ACHN (cell line): ENCODE measurements at places on chromosomes 4 and X.

GRCh38 chr4:87543835-87544461 lies 14.8 kb upstream of the SPARCL1 start:
- DNase-seq: peak; percentile 45

- no peak for DNase-seq
Measured at GRCh38 chr4:167955006-167955405, 137.3 kb upstream of the ANXA10 start.

DNA sequence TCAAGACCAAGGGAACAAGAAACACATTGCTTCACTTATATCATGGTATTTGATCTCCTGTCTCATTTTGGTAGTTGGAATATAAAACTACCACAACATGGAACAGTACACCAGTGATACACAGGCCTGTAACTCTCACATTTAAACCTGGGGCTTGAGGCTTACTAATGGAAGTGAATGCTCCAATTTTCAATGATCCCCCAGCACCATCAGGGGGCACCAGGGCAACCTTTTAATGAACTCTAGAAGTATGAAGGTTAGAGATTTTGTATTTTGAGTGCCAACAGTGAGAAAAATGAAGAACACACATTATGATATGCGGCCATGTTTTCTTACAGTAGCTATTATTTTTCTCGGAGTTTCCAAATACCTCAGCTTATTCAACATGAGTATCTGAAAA lies 50.7 kb downstream of the C4orf33 start:
- peak; percentile 1 for DNase-seq

- DNase-seq: no peak
Measured at GRCh38 chrX:40066700-40067099, 31.1 kb downstream of the BCOR start.

DNA sequence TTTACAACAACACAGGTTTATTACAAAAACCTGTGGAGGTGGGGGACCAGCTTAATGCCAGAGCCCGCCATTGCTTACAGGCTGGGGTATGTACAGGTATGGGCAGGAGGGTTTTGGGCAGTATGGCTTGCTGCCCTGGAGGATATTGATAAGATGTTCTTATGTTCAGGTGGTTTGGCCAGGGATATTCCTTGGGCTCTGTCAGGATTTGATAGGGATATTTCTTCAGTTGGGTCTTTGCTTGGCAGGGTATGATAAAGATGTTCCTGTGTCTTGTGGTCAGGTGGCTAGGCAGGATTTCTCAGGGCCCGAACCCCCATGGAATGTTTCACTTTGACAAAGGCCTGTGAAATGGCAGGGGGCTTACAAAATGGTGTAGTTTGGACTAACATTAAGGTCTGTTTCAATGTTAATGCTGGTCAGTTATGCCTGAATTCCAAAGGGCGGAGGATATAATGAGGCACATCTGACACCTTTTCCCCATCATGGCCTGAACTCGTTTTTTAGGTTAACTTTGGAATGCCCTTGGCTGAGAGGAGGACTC lies 3.1 kb downstream of the MGST2 start:
- DNase-seq: no peak

DNA sequence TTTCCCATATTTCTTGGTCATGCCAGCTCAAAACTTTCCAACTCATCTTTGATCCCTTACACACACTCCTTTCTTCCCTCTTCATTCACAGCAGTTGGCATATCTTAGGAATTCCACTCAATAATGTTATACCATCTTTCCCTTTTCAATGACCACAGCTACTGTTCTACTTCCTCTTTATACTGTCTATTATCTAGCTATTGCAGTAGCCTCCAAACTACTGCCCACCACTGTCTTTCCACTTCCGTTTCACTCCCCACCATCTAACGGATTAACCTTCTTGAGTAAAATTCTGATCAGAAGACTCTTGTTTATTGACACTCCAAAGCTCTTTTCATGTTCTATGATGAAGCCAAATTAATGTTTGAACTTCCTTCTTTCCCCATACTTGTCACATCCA lies 55.8 kb downstream of the ADAMTS3 start:
- no peak for DNase-seq

GRCh38 chrX:24184018-24184417 lies 34.5 kb downstream of the ZFX start:
- no peak for DNase-seq

- DNase-seq: no peak
Measured at GRCh38 chr4:42778349-42778748, 114.2 kb upstream of the GRXCR1 start.

DNA sequence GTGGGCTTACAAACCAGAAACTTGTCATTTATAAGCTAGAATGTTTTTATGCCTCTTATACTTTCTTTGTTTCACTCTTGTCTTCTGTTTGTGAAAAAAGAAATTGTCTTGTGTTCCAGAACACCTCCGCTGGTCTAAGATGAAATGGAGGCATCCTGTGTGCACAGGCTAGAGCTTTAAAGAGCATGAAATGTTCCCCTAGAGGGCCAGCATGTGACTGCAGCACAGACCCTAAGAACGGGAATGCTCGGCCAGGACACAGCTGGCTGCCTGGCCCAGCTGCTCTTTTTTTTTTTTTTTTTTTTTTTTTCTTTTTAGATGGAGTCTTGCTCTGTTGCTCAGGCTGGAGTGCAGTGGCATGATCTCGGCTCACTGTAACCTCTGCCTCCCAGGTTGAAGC lies 33.6 kb downstream of the SETD7 start:
- DNase-seq: no peak

GRCh38 chrX:41858161-41858775 lies 65.1 kb downstream of the CASK start:
- no peak for DNase-seq

DNA sequence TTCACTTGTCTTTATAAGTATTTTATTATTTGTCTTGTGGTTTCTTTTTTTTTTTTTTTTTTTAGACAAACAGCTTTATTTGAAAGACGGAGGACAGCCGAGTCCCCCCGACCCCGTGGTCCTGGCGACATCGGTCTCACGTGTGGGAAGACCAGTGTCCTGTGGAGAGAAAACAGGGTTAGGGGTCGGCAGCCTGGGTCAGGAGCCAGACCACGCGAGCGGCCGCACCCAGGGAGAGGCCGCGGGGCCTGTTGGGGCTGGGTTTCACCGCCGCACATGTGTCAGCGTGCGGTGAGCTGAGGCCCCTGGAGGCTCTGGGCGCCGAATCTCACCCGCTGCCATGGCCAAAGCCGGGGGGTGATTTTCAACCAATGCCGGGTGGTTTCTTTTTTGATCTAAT lies 17.8 kb upstream of the RAB33B start:
- DNase-seq: no peak

- no peak for DNase-seq
Measured at GRCh38 chr4:54585321-54586000, 72.3 kb upstream of the KIT start.

GRCh38 chr4:141246243-141246642 lies 25.5 kb downstream of the ZNF330 start:
- peak; percentile 59 for DNase-seq

DNA sequence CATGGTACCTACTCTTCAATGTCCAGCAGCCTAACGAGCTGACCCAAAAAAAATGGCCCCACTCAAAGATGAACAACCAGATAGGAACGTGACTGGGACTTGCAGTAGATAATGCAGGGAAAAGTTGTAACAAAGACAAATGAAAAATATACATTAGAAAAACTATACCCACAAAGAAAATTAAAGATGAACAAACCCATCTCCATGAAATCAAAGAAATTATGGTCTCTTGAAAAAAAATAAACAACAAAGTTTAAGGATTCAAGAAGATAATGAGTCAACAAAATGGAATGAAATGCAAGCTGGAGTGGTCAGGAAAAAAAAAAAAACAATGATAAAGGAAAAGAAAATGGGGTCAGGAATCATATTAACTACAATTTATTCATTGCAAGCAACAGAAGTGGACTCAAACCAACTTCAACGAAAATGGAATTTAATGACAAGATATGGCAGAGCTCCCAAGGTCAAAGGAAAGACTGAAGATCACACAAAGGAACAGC lies 309.8 kb upstream of the GALNT7 start:
- no peak for DNase-seq

DNA sequence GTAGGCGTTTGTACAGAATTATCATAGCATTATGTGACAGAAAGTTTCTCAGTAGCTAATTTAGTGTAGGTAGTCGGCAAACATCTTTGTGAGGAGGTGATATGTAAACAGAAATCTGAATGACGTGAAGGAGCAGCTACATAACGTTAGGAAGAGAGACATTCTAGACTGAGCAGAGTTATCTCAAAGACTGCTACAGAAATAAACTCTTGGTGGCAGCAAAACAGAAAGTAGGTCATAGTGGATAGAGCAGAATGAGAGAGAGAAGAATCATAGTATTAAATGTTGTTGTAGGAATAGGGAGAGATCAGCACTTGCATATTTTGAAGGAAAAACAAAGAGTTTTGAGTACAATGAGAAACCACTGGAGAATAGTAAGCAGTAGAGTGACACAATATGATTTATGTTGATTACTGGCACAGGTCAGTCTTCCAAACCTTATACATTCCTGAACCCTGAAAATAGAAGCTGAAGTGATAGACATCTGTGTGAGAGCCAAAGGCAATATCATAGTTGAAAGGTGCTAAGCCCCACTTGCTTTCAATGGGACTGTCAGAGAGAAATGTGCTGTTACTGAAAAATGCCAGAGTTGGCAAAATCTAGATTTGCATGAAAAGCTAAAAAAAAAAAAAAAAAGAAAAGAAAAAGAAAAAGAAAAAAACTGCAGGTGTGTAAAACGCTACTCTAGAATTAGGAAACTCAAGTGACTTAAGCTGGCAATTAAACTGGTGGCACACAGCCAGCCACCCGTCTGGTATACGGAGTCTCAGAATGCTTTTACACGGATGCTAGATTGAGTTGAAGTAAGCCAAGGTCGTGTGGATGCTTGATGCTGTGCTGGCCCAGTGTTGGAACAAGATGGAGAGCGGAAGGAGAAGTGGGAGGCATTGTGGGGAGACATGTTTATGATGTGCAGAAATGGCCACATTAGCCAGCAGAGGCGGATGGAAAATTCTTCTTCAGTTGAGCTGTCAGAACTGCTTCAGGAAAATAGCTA lies 750.2 kb upstream of the HS3ST1 start:
- DNase-seq: no peak

DNA sequence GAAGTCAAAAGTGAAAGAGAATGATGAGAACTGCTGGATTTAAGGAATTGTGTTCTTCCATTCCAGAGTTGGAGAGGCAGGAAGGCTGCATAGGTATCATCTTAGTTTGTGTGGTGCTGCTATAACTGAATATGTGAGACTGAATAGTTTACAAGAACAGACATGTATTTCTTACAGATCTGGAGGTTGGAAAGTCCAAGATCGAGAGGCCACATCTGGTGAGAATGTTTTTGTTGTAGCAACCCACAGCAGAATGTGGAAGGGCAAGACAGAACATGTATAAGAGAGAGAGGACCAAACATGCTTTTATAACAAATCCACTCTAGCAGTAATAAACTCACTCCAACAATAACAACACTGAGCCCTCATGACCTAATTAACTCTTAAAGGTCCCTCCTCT lies 408.6 kb downstream of the FAM47B start:
- no peak for DNase-seq

DNA sequence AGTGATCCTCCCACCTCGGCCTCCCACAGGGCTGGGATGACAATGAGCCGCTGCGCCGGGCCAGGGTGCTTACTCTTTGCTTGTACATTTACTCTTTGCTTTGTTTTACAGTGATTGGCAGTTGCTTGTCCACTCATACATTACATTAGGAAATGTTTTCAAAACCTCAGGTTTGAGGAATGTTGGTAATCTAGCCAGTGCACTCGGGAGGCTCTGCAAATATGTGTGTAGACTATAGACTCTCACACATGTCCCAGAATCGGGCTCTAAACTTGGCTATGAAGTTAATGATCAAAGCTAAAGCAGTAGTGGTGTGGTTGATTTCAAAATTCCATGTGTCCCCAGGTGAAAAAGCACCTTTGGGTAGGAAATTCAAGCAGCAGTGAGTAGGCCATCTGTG lies 20.5 kb downstream of the TRMT44 start:
- no peak for DNase-seq

DNA sequence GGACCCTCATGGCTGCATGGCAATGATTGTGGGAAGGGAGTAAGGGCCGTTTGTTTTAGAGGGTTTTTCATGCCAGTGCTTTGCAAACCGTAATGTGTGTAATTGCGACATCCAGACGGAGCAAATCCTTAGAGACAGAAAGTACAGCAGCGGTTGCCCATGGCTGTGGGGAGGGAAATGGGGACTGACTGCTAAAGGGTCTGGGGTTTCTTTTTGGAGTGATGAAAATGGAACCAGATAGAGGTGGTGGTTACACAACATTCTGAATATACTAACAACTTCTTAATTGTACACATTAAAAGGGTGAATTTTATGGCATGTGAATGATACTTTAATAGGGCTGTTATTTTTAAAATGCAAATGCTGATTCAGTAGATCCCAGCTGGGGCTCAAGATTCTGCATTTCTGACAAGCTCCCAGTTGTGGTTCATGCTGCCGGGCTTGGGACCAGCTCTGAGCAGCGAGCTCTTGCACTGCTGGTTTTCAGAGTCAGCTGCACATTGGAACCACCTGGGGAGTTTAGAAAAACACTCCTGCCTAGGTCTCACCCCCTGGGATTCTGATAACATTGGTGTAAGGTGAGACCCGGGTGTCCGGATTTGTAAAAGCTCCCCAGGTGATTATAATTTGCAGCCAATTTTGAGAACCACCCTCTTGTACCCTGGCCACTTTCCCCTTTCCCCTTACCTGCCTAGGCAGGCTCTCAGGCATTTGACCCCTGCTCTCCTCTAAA lies 47.7 kb downstream of the PRPS1 start:
- no peak for DNase-seq

- no peak for DNase-seq
Measured at GRCh38 chr4:5379895-5380294, 328.5 kb downstream of the EVC2 start.

- DNase-seq: peak; percentile 29
Measured at GRCh38 chrX:35380808-35381700, 417.1 kb upstream of the MAGEB16 start.

GRCh38 chr4:129623233-129623875 lies 527.4 kb downstream of the C4orf33 start:
- DNase-seq: no peak

GRCh38 chrX:116009861-116010710 lies 160.5 kb upstream of the AGTR2 start:
- DNase-seq: no peak

DNA sequence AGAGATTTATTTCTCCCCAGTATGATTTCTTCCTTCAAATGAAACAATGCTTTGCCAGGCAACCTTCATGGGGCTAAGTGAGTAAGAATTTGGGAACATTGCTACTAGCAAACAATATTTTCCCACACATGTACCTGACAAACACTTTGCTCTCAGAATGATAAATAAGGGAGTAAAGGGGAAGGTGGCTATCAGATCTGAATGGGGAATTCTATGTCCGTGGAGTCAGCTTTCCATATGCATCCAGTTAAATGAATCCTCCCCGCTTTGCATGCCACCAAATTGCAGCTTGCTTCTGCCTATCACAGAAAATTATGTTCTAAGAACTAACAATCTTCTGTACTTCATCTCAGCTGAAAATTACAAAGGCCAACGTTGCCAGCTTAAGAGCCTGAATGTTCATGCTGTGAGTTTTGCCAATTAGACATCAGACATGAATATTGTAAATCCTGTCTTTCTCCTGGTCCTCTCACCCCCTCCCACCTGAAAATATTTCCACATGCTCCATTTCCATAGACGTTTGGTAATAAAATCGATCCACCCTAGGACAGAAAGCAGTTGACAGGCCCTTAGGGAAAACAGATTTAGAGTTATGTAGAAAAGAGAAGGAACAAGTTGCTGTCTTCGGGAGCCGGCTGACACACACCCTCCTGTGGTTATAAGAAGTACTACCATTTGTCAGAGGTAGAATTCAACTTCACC lies 6.3 kb downstream of the MEPE start:
- peak; percentile 30 for DNase-seq
